Right ventricle myocardium superior (tissue), 1 donor: ENCODE measurements at places on chromosomes 1 and 21.

DNA sequence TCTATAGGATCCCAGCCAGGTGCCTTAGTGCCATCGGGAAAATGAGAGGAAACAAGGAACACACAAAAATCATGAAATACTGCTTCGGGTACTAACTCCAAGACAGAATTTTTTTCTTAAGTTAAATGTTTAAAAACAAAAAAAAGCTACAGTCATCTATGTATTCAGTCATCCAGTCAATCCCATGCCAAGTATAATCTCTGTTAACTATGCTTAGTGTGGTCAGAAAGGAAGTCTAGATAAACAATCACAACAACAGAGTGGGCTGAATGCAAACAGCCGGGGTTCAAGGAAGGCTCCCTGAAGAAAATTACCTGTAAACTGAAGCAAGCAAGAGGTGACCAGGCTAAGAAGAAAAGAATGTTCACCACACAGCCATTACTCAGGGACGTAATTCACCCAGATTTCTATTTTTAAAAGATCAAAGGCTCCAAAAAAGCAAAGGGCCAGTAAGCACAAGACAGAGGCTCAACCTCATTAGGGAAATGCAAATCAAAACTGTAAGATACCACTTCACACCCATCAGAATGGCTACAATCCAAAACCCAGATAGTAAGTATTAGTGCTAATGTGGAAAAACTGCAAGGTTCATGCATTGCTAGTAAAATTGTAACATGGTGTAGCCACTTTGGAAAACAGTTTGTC, 53.0 kb downstream of the RERE start:
- no peak for DNase-seq

DNA sequence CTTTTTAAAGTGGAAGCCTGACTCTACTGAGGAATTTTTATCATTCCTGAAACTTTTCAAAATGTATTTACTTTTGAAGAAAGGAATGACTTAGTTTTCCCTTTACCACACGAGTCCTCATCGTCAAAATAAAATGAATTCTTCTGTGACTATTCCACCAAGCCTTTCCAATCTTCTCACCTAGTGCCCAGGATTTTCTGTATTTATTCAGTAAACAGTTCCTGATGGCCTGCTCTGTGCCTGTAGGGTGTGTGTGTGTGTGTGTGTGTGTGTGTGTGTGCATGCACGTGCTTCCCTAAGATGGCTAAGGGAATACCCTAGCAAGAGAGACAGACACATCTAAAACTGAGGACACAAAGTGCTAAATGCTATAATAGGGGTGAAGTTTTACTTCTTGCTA, 395.0 kb upstream of the USP24 start:
- no peak for DNase-seq

DNA sequence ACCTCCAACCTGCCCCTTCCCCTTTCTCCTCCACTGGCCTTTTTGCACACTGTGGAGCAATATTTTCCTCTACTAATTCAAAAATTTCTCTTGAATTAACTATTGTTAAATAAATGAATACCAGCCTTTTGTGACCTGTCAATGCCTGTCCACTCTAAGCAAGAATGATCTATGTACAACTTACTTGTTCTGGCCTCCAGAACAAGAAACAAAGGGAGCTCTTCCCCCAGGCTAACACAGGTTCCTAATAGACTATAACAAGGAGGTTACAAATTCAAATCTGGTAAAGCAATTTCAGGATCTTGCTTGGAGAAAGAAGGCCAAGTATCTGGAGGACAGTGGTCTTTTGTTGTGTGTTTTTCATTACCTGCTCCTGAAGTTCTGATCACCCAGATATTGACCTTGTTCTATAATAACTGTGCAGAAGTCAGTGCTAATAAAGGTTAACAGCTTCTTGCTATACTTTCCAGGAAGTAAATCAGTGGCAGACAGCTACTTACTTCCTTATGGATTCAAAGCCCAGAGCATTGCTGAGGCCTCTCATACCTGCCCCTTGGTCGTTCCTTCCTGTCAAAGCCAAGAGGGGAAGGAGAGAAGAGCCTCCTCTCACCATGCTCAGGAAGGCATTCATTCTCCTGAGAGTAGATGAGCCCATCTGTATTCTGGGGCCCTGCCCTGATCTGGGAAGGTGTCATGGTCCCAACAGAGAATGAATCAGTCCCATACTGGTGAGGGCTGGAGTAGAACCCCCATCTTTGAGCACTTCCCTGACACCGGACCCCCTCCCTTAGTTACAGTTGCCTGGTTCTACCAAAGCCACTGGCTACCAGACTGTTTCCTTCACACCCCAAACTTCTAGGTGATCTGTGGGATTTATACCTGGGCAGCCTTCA, 56.8 kb downstream of the DESI2 start:
- DNase-seq = no peak

GRCh38 chr1:193558491-193559028, 372.1 kb upstream of the B3GALT2 start:
- DNase-seq = no peak

DNA sequence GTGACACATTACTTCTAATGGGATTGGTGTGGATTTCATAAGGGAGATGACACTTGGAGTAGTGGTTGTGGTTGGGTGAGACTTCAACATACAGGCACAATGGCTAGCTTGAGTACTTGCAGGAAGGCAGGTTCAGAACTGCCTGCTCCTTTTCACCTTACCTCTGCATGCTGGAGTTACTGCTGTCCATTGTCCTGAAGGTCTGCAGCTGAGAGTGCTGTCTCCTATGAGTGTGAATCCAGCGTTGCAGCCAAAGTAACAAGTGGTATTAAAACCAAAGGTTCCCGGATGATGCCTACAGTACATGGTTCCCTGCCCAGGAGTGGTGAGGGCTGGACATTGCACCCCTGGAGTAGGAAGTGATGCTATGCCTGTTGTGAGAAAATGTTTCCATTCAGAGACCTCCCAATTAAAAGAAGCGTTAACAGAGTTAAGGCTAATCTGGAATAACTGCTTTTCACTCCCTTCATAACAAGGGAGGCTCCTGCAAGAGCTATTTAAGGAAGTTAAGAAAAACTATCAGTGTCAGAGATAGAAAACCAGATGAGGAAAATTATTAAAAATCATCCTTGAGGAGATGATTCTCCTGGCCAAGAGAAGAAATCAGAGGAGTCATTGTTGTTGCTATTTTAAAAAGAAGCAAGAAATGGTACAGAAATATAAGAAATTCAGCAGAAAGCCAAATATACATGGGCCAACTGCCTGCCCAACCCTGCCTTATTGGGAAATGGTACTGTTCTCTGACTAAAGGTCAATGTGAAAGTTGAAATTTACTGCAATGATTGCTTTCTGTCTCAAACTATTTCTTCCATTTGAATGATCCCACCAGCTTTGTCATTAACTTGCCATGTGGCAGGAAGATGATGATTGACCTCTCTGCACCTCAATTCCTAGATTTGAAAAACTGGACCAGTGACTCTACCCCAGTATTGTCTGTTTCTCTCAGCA, 9.8 kb upstream of the F5 start:
- DNase-seq = no peak

GRCh38 chr1:107782217-107782845, 182.6 kb downstream of the VAV3 start:
- DNase-seq = no peak

GRCh38 chr1:85289207-85289847, 12.9 kb upstream of the BCL10 start:
- DNase-seq = no peak

GRCh38 chr1:42417166-42417565, 36.6 kb downstream of the RIMKLA start:
- DNase-seq = no peak

DNA sequence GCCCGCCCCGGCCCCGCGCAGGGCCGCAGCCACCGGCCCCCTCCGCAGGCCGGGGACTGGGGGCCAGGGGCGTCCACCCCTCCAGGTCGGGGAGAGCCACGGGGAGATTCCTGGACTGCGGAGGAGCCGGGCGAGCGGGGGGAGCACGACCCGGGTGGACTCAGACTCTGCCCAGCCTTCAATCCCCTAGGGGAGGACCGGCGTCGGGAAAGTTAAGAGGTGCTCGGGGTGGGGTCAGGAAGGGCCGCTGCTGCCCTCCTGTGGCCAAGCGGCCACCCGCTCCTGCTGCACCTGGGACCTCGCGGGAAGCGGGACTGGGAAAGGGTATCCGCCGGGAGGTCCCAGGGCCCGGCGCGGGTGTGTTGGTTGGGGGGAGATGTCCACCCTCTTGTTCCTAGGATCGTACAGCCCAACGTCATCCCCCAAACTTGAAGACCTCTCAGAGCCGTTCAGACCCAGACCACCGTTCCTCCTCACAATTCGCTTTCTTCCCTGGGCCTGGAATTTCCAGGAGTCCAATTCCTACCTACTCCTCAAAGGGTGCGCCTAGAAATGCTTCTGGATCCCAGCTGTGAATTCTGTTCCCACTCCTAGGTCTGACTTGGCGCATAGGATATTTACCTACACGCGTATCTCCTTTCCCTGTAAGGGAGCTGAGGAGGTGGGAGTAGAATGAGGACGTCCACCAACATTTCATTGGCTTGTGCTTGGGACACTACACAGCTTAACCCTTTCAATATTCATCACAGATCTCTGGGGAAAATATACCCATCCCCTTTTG, 484 bp upstream of the RHOC start:
- DNase-seq = peak; percentile 92

DNA sequence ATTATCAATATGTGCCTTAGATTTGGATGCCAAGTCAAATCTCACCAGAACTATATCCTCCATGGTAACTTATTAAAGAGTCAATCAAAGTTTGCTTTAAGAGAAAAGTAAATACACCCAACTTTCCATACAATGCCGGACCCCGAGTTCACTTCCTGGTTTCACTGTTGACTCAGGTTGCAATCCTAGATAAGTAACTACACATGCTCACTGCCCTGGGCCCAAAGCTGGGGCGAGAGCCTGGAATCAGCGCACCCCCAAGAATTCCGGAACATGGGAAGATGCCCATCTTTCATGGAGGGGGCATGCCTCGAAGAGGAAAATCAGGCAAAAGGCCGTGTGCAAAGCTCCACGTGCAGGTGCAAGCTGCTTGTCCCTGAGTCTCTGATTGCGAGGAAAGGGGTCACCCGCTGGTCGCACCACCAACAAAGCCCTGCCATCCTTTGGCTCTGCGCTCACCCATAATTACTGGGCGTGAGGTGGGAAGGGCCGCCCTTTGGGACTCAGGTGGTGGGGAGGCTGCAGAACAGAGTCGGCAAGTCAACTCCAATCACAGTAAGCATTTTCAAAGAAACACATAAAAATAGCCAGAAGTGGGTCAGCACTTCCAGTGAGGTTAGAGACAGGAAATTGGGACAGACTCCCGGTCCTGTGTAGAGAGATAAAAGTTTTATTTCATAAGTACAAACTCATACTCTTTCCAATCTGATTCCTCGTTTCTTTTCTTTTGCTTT, 167.7 kb downstream of the TOMM20 start:
- no peak for DNase-seq

DNA sequence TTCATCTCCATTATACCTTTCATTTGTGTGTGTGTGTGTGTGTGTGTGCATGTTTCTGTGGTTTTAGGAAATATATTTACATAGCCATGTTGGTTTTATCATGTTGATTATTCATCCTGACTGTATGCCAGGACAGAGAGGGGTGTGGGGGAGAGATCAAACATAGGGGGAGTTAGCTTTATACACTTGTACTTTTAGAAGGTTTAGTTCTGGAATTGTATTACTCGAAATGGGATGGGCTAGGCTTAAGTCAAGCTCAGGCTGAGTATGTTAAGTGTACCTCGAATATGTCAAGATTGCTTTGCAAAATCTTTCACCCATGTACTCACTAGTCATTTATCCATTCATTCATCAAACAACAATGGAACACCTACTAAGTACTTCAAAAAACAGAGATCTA, 123.3 kb downstream of the HMCN1 start:
- no peak for DNase-seq
